Activated T-cell treated with anti-CD3 and anti-CD28 coated beads for 48 hours (primary cell): ENCODE measurements at places on chromosomes 13 and 19.

DNA sequence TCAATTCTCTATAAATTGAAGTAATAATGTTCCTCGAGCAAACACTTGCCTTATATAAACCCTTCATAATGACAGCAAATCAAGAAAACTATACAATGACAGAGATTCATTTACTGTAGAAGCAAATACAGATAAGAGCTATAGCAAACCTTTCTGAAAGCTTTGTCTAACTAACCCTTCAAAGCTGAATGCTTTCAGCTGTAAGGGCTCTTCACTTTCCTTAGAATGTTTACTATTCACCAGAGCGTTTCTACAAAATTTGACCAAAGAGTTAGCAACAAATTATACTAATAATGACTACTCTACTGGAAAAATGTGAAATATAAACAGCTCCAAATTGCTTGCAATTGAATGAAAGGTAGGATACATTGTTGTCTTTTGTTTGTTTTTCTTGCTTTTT lies 218.1 kb downstream of the SLITRK5 start:
- DNase-seq = no peak

GRCh38 chr19:16898361-16899015 lies 9.7 kb downstream of the F2RL3 start:
- DNase-seq = no peak

DNA sequence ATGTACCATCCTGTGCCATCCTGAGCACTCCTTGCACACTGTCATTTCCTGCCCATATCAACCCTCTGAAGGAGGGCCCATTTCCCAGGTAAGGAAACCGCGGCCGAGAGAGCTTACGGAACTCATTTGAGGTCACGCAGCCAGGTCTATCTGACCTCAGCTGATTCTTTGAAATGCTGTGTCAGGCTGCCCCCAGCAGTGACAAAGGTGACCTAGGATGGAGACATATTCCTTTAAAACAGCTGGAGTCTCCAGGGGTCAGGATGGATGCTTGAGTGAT lies 42.2 kb upstream of the VSTM2B start:
- DNase-seq = no peak

- peak; percentile 71 for DNase-seq
These were observed at the start of gene TMEM255B for GRCh38 chr13:113758651-113759524. TSS of gene TMEM255B (plus strand) at chr13:113759226. CDS start at chr13:113759270, 44 bp downstream.

GRCh38 chr19:33624586-33624985 lies 2.8 kb downstream of the CHST8 start:
- DNase-seq = no peak

DNA sequence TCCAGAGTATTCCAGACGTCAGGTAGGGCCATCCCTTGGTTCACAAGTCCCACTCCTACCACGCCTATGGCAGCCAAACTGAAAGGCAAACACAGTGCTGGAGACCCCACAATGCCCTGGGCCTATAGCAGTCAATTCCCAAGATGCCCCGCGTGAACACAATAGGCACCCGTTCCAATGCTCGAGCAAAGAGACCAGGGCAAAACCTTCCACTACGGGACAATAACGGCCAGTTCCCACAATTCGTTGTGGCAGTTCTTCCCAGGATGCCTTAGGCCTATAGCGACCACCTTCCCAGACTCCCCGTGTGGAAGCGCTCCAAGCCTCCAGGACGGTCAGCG lies 538 bp downstream of the ZNF428 start:
- DNase-seq = peak; percentile 44

GRCh38 chr19:28471731-28472510 lies 741.0 kb downstream of the UQCRFS1 start:
- DNase-seq = no peak

GRCh38 chr19:20233105-20233504 lies 66.1 kb downstream of the ZNF486 start:
- DNase-seq = no peak

DNA sequence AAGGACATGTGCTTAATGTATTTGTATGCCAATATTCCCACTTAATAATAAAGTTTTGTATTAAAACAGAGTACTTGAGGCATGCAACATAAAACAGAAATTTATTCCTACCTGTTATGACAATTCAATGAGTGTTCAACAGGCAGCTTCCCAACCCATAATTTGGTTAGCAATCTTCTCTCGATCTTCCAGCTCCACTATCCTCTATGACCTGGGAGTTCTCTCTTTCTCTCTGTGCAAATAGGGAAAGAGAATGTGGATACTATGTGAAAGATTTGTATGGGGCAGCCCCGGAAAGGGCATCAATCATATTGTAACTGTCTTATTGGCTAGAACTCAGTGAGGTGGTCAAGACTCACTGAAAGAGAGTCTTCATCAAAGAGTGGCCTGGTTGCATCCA lies 644.9 kb upstream of the PCDH20 start:
- no peak for DNase-seq

DNA sequence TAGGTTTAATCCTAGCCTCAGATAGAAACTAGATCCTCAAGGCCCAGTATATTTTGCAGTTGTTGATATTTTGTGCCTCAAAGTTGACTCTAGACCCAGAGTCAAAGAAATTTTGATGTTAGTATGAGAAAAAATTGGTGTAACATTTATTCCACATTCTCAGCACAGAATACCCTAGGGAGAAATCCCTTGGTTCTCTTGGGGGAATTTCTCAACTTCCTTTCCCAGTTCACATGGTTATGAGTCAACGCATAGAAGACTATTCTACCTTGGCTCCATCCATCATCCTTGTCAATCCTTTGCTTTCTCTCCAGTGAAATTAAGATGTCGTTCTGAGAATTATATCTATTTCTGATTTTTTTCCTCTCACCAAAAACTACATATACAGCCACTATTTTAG lies 145.3 kb downstream of the POSTN start:
- no peak for DNase-seq

DNA sequence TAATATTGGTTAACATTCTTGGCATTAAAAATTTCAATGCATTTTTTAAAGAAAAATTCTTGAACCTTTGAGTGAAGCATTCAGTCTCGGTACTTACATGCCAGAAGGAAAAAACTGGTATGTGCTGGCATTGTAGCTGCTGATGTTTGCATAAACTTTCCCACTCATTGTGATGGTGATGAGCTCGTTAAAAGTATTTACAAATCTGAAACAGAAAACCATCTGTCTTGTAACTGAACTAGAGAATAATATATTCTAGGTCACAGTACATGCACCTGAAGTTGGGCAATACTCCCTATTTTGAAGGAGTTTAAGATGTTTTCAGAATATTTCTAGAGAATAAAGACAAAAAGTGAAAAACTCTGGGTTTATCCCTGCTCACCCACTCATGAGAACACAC lies 64.1 kb downstream of the SLC15A1 start:
- no peak for DNase-seq

DNA sequence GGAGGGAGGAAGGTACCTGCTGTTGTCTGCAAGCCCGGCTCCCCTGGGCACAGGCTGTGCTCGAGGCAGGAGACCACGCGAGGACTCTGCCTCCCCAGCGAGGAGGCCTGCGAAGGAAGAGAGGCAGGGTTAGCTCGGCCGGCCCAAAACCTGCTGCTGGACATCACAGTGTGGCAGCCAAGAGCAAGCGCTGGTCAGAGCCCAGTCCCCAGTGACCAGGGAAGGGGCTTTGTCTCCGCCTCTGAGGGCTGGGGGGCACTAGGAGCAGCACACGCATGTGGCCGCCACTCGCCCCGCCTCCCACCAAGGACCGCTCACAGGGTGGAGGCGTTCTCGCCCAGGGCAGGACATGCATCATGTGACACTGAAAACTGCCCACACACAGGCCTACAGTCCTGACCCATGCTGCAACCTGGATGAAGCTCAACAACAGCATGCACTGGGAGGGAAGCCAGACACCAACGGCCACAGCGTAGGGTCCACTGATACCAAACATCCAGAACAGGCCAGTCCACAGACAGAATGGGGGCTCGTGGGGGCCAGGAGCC lies 8.5 kb downstream of the MIER2 start:
- no peak for DNase-seq

- no peak for DNase-seq
These were observed 418.8 kb downstream of the DACH1 start for GRCh38 chr13:71448080-71448630.

DNA sequence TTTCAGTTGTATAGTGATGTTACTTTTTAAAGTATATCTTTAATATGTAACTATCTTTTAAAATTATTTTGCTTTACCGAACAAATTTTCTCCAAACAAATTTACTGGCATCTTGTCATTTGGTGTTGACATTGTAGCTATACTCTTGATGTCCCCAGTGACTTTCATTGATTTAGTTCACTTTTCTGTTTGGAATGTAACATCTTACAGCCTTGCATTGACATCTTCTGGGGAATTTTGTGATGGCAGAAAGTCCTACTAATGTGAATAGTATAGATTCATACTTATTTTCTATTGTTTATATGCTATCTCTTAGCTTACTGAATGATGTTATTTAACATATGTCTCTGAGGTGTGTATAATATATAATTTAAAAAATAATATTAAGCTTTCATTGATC lies 800.9 kb upstream of the ATXN8OS start:
- no peak for DNase-seq

DNA sequence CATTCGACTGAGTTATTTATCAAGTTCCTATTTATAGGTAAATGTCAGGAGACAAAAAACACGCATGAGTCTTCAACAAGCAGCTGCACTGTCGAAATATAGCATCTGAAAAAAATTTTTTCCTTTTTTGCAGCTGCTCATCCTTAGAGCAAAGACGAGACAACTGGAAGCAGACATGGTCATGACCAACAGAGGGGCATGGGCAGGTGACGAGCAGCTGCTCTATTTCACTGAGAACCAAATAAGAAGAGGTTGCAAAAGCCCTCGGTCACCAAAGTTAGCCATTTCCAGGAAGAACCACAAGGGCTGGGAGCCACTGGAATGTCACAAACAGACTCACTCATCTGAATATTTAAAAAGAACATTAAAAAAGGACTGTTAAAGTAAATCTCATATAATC lies 22.2 kb downstream of the SOHLH2 start:
- DNase-seq = no peak

DNA sequence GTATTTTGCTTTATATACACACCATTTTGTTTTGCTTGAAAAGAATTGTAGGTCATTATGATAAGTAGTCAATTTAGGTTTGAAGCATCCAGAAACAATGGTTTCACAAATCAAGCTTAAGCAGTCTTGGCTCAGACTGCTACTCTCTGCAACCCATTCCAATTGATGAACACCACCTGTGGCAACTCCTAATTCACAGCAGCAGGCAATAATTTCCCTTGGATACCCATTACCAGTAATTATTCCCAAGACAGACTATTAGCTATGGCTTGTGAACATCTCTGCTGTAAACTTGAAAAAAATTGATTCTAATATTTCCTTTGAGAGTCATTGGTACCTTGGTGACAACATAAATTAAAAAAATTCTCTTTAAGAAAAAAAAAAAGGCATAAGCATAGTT lies 299.3 kb upstream of the SLITRK6 start:
- no peak for DNase-seq

GRCh38 chr19:47520343-47520806 lies 5.5 kb upstream of the NAPA start:
- DNase-seq = no peak

GRCh38 chr13:100476963-100477362 lies 111.6 kb downstream of the GGACT start:
- DNase-seq = no peak

DNA sequence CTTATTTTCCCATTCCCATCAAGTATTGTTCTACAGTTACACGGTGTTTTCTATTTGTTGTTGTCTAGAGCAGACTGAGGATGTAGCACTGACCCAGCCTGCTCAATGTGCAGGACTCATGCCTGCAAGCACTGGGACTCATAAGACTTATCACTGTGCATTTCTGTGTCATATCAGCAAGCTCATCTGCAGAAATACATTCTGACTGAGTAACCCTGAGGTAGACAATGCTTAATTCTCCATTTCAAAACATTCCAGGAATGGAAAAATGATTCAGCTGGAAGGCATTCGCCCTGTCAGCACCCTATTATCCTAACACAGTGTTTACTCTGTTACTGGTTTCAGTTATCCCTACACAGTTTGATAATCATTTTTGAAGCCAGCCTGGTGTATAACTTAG lies 2506.4 kb downstream of the PCDH9 start:
- DNase-seq = no peak

DNA sequence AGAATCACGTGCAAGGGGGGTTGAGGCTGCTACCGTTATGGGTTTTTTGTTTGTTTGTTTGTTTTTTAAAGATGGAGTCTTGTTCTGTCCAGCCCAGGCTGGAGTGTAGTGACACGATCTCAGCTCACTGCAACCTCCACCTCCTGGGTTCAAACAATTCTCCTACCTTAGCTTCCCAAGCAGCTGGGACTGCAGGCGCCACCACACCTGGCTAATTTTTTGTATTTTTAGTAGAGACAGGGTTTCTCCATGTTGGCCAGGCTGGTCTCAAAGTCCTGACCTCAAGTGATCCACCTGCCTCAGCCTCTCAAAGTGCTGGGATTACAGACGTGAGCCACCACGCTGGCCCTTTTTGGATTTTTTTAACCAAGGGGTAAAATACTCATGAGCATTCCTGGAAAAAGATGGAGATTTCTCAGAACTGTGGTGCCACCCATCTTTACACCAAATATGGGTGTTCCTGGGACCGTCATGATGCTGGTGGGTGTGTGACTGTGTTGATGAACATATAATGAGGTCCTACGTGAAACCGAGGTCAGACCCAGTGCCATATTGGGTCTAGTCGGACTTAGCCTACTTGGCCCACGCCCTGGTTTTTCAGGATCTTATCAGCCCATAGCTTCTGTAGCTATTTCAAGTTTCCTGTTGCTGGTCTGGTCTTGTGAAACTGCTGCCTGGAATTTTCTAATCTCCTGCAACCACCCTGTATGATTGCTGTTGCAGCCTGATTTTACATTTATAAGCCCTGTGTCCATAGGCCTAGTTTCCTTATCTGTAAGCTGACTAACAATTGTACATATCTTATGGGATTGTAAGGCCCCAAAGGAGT lies 6.2 kb downstream of the PPP1R15A start:
- no peak for DNase-seq

- no peak for DNase-seq
These were observed 50.8 kb downstream of the STK24 start for GRCh38 chr13:98526182-98526512.

GRCh38 chr13:21359855-21360254 lies 99.2 kb downstream of the ZDHHC20 start:
- DNase-seq = no peak

DNA sequence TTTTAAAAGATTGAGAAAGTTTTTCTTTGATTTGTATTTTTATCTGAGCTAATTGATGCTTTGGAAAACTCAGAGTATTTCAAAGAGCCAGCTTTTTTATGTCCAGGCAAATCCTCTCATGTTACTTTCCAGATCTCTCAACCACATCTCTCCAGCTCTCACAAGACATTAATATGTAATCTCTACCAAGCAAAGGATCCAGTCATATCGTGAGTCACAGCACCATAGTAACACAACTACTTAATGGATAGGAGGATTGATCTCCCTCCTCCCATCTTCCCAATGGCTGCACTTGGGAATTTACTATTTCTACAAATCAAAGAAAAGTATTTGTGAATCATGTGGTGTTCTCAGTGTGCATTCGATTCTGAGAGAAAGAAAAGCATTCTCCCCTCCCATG lies 63.3 kb downstream of the POU4F1 start:
- DNase-seq = no peak
